ENCODE measurements at places on chromosomes 6 and 20.

DNA sequence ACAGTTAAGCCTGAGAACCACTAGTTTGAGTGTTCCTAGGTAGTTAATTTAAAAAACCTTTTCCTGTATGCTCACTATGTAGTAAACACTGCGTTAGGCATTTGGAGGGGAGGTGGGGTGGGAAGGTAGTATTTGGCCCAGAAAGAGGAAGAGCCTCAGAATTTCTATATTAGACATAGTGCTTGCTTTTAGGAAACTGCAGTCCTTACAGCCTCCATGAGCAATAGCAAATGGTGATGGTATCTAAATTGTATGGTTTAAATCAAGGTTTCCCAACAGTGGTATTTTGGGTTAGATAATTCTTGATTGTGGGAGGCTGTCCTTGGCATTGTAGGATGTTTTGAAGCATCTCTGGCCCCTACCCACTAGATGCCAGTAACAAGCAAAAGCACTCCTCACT lies 61.5 kb upstream of the RIPOR2 start:
- no peak for DNase-seq

GRCh38 chr6:109800771-109801170 lies 109.7 kb downstream of the FIG4 start:
- DNase-seq, result no peak

- DNase-seq, result no peak
These were observed 37.0 kb downstream of the BPIFB1 start for GRCh38 chr20:33320006-33320405.

- no peak for DNase-seq
These were observed 49.8 kb upstream of the STXBP5 start for GRCh38 chr6:147154454-147154853.

DNA sequence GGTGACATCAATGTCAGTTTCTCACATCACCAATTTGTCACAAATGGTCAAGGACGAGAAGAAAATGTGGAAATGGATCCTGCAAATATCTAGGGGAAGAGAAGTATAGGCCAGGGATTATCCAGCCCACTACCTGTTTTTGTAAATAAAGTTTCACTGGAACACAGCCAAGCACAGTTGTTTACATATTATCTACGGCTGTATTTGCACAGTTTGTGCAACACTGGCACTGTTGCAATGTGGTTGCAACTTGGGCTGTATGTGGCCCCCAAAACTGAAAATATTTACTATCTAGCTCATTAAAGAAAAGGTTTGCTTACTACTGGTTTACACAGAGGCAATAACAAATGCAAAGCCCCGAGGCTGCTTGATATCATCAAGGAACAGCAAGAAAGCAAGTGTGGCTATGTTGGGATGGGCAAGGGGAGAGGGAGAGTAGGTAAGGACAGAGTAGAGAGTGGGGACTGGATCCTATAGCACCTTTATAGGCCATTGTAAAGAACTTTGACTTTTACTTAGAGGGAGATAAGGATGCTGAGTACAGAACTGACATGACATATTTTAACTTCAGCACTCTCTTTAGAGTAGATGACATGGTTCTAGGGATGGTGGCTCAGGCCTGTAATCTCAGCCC lies 11.8 kb upstream of the STXBP5 start:
- DNase-seq, result no peak

GRCh38 chr20:36248836-36249235 lies 12.6 kb downstream of the AAR2 start:
- no peak for DNase-seq

DNA sequence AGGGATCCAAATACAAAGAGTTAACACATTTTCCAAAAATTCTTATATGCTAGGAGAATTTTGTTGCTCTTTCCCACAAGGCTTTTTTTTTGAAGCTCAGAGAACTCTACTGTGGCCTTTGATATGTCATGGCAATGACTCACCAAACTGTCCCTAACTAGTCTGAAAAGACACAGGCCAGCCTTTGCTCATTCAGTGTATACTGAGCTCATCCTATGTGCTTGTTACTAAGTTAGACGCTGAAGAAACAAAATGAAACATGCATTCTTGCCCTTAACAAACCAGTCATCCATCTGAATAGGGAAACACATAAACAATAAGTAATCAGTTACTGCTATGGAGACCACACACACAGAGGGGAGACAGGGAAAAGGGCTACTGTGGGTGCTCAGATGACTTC lies 291.8 kb downstream of the FOXC1 start:
- no peak for DNase-seq

DNA sequence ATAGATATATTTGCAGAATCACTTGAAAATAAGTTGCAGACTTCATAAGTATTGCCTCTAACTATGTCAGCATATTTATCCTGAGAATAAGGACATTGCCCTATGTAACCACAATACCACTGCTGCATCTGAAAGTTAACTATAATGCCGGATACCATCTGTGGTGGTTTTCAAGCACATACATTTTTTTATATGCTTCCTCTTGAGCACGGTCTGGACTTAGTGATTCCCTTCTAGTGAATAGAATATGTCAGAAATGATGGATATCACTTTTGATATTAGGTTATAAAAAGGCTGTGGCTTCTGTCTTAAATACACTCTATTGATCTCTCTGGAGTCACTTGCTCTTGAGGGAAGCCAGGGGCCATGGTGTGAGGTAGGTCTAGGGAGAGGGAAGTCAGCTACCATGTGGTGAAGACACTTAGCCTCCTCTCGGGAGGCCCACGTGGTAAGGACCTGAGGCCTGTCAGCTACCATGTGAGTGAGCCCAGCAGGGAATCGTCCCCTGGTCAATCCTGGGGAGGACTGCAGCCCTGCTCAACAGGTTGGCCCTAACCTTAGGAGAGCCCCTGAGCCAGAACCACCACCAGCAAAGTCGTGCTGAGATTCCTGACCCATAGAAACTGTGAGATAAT lies 57.5 kb downstream of the CCDC170 start:
- no peak for DNase-seq

Data from SK-N-MC (cell line).